ENCODE measurements at places on chromosomes 1 and 21.

DNA sequence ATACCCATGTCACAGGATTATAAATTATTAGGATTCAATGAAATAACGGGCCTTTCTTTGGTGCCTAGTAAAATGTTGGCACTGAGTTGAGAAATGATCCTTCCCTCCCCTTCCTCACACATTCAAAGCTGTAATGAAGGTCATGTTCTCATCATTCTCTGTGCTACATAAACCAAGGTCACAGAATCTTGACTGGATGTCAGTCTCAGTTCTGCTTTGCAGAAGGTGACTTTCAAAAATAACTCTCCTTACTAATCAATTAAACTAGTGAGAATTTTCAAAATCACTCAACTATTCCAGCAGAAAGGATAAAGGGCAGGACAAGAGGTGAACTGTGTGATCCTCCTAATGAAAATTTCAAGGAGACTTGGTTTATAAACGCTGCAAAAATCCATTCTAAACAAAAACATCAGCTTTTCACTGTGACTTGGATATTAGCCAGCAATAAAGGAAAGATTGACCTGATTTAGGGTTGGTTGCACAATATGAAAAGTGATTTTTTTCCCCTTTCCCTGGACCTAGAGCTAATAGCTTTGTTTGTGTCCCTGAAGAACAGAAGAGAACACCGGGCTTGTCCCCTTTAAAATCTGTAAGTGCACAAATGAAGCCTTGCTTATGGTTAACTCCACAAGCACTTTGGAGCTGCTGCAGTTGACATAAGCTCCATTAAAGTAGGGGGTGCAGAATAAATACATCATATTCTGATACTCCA, 120.1 kb downstream of the SEC16B start:
- DNase-seq, result no peak

DNA sequence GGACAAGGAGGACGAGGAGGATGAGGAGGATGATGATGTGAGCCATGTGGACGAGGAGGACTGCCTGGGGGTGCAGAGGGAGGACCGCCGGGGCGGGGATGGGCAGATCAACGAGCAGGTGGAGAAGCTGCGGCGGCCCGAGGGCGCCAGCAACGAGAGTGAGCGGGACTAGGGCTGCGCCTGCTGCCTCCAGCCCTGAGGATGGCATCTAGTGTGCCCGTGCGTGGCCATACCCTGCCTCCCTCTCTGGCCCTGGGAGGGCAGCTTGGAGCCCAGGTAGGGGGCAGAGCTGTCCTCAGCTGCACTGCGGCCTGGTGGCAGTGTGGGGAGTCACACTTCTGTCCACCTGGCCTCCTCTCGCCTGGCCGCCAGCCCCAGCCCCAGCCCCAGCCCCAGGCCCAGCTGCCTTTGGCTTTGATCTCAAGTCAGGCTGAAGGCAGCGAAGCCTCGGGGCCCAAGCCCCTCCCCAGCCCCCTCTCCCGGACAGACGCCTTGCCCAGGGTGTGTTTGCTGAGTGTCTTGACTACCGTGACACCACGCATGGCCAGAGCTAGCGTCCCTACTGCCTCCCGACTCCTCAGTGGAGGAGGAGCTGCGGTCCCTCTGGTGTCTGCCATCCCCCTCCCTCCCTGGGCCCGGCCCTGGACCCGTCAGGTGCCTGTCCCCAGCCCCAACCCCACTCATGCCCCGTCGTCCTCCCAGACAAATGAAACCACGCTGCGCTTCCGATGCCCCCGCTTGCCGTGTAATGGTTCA, 155.2 kb downstream of the PEX14 start:
- DNase-seq, result no peak

- no peak for DNase-seq
These were observed 2.3 kb downstream of the ANP32E start for GRCh38 chr1:150233359-150234308.

DNA sequence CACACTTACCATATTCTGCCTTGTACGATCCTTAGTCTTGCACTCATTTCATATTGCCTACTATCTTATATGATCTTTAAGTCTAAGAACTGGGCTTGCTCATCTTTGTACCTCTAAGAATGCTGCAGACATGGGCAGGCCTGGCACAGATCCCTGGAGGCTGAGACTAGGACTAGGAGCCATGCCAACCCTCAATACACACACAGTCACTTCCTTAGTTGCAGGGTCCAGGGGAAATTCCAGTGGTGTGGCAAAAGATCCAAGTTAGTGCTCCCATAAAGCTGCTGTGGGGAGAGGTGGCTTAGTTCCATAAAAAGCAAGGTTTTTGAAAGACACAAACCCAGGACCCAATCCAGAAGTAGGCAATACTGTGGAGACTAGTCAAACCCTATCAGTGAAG, 59.9 kb downstream of the CYYR1 start:
- DNase-seq, result no peak

GRCh38 chr1:176466514-176466913, 3.5 kb downstream of the PAPPA2 start:
- no peak for DNase-seq

- DNase-seq, result no peak
These were observed 41.9 kb downstream of the LUZP1 start for GRCh38 chr1:23126801-23127200.

GRCh38 chr1:158283965-158284364, 5.8 kb upstream of the CD1C start:
- DNase-seq, result peak; percentile 19

GRCh38 chr21:40569357-40569756, 277.6 kb downstream of the DSCAM start:
- no peak for DNase-seq

- no peak for DNase-seq
These were observed 52.2 kb downstream of the EPB41 start for GRCh38 chr1:28966617-28967016.

- DNase-seq, result no peak
These were observed 69.5 kb downstream of the LUZP1 start for GRCh38 chr1:23099171-23099536.

DNA sequence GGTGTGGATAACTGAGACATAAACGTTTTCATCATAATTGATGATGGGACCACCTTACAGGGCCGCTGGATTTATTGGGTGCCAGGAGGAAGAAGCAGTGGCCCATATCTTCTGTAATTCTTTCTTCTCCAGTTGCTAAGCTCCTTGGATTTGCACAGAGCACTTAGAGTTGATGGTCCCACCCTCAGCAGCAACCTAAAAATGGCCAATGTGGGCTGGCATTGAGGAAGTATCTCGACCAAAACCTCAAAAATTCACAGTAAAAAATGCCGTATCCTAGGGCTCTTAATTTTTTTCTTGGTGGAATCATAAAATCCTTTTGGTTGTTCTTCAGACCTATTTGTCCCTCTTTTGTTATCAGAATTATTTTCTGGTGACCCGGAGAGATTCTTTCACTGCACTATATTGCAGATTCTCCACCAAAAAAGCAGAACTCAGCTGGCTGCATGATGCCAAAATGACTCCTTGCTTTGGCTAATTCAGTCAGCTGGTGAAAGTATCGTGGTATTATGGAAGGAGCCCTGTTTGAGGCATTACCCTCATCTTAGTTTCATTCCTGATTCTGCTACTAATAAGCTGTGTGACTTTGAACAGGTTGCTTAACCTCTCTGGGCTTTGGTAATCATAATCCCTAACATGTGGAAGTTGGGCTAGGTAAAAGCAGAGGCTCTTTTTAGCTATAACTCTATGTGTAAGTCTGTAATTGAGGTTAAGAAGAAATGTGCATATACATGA, 27.6 kb downstream of the KIRREL1 start:
- DNase-seq, result no peak

DNA sequence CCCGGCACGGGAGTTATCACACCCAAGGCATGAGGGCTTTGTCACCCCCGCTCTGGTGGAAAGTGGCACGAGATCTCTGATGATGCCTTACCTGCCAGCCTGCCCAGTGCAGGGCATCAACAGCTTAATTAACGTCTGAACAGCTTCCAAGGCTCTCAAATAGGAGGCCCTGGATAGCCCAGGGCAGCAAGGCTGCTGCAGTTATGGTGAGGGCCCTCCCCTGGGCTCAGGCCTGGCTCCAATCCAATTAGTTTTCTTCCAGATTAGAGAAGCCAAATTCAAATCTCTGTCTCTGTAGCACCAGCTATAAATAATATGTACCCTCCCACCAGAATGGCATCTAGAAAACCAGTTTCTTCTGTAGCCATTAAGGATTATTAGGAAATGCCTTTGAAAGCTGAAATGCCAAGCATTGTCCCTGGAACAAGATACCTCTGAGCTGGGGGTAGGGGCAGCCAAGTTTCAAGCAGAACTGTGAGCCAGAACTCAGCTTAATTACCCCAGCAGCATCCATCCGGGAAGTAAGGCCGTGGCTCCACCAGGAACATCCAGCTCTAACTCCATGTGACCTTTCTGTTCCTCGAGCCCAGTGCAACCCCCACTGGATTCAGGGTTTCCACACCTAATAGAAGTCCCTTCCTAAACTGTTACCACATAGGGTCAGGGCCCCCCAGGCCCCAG, 12.5 kb downstream of the QSOX1 start:
- DNase-seq, result no peak

DNA sequence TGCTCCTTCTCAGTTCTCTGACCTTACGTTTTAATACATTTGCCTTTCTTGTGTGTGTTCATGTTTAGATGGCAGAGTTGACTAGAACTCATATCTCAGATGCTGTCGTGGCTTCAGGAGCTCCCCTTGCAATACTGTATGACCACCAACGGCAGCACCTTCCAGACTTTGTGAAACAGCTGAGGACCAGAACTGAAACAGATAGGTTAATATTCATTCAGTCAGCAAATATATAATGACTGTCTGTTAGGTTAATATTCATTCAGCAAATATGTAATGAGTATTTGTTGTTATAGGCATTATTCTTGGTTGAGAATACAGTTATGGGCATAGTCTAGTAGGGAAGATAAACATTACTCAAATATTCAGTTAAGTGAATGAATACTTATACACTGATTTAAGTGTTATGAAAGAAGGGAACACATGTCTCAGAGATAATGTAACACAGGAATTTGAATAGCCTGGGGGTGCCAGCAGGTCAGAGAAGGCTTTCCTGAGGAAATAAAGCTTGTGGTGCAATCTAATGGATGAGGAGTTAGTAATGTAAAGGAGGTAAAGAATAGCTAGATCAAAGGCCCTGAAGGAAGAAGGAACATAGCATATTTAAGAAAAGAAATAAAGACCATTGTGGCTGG, 88.5 kb downstream of the CEP350 start:
- DNase-seq, result no peak

DNA sequence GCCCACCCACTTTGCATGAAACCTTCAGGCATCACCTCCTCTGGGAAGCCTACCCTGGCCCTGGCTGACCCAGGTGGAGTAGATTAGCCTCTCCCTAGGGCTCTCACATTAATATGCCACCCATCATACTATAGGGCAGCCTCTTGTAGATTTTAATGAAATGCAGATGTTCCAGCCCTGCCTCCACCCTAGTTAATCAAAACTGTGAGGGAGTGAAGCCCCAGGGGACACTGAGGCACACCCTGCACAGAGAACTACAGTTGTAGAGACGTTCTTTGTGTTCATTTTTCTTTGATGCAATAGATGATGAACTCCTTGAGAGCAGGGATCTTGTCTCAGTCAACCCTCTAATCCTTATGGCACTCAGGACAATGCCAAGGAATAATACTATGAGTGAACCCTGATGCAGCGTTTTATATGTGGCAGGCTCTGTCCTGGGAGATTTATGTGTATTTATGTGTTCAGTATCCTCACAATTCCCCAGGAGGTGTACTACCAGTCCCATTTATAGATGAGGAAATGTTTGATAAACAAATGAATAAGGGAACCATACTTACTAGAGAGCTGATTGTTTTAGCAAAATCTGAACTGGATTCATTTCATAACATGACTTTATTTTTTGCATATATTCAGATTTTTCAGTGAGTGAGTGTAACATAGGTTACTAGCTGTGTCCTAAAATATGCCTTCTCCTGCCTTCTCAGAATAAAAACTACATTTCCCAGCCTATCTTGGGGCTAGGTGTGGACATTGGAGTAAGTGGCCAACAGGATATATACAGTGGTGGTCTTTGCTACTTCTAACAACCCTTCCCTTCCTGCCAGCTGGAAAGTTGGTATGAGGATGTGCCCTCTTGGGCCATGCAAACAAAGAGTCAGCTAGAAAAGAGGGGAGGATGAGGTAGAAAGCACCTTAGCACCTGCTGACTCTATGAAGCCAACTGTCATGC, 23.5 kb upstream of the PRELP start:
- no peak for DNase-seq

GRCh38 chr21:34956416-34957316, 92.4 kb downstream of the RUNX1 start:
- DNase-seq, result peak; percentile 38

DNA sequence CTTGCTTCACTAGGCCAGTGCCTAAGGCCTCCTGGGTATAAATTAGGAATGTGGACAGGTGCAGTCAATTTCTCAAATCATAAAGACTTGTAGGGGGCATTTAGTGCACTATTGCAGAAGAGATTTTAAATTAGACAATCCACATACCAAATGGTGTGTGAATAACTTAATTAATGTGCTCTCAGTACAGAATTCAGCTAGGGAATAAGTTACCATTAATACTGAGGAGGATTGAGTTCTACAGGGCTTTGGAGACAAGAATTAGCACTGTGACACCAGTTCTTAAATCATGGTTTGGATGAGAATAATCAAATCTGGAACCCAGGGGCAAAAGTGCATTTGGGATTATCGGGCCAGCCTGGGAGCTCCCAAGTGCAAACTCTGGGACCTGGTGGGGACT, 1.7 kb downstream of the SYPL2 start:
- DNase-seq, result no peak

DNA sequence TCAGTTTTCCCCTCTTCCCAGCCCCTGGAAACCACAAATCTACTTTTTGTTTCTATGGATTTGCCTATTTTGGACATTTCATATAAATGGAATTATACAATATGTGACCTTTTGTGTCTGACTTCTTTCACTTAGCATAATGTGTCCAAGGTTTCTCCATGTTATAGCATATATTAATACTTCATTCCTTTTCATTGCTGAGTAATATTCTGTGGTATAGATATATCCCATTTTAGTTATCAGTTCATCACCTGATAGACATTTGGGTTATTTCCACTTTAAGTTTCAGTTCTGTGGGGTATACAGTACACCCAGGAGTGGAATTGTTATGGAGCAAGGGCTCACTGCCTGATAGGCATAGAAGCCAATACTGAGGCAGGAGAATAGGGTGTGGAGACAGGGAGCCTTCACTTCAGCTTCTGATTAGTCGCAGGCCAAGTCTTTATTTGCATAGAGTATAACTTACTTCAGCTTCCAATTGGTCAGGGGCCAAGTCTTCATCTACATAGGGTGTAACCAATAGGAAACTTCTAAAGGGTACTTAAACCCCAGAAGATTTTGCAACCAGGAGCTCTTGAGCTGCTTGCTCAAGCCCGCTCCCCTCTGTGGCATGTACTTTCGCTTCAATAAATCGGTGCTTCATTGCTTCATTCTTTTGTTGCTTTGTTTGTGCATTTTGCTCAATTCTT, 8.3 kb upstream of the NVL start:
- peak; percentile 33 for DNase-seq

DNA sequence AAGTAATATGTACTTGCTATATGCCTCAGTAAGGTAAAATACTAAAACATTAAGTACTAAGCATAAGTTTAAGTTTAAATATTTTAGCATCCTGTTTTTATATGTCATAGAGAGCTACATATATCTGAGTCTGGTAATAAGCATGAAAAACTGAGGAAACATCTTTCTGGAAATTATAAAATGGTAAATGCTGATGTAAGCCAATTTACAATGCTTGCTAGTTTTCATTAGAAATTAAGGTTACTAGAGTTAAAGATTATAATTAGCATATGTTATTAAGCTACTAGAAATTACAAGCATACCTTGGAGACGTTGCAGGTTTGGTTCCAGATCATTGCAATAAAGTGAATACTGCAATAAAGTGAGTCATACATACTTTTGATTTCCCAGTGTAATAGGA, 477.0 kb upstream of the LRRC7 start:
- DNase-seq, result no peak

Data from HL-60 (cell line).